ENCODE measurements at places on chromosomes 11 and 22.

DNA sequence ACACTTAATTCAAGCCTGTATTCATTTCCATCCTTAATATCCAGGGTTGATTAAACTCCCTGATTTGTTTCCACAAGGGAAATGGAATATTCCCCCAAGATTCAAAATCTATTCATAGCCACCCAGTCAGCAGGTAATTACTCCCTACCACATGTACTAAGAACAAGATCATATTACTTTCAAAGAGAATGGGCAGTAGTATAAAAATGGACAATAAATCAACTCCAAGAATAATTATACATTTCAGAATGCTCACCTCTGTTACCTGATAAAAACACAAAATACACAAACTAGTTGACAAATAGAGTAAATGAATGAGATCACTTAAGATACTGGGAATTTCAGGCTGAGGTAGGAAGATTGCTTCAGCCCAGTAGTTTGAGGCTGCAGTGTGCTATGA lies 8.5 kb upstream of the FEZ1 start:
- H3K36me3 ChIP-seq, result no peaks in the 10 kb centered on the region
- peaks cover 6% of the 10 kb centered on the region for H3K27me3 ChIP-seq
- DNase-seq, result no peak
- H3K4me3 ChIP-seq, result no peak overlapping the region

GRCh38 chr11:100769617-100770016 lies 82.5 kb downstream of the ARHGAP42 start:
- H3K36me3 ChIP-seq, result no peaks in the 10 kb centered on the region
- peaks cover 3% of the 10 kb centered on the region for H3K4me1 ChIP-seq
- DNase-seq, result no peak
- H3K27ac ChIP-seq, result no peak overlapping the region
- H3K4me3 ChIP-seq, result no peak overlapping the region

DNA sequence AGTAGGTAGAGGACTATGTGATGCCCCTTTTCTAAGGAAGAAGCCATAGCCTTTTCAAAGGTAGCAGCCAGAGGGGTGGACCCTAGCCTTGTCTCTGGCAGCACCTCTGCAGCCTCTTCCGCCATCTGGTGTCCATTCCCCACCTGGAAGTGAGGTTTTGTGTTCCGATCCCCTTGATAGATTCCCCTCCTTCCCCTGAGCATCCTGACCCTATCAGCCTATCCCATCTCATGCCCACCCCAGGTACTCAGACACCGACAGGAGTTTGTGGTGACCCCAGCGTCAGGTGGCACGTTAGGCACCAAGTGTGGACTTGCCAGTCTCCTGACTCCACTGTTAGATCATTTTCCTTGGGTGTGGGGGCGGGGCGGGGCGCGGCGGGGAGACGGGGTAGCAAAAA lies 398 bp upstream of the FAM89B start:
- peak overlapping the region; percentile 94 for H3K4me3 ChIP-seq
- H3K4me1 ChIP-seq, result peaks cover 76% of the 10 kb centered on the region
- peaks cover 3% of the 10 kb centered on the region for H3K36me3 ChIP-seq
- H3K27me3 ChIP-seq, result no peaks in the 10 kb centered on the region

- peak overlapping the region; percentile 82 for H3K4me3 ChIP-seq
- no peaks in the 10 kb centered on the region for H3K27me3 ChIP-seq
- no peak overlapping the region for H3K27ac ChIP-seq
- H3K4me1 ChIP-seq, result peaks cover 25% of the 10 kb centered on the region
- DNase-seq, result no peak
These were observed 1.0 kb downstream of the NUP98 start for GRCh38 chr11:3796346-3796745.

DNA sequence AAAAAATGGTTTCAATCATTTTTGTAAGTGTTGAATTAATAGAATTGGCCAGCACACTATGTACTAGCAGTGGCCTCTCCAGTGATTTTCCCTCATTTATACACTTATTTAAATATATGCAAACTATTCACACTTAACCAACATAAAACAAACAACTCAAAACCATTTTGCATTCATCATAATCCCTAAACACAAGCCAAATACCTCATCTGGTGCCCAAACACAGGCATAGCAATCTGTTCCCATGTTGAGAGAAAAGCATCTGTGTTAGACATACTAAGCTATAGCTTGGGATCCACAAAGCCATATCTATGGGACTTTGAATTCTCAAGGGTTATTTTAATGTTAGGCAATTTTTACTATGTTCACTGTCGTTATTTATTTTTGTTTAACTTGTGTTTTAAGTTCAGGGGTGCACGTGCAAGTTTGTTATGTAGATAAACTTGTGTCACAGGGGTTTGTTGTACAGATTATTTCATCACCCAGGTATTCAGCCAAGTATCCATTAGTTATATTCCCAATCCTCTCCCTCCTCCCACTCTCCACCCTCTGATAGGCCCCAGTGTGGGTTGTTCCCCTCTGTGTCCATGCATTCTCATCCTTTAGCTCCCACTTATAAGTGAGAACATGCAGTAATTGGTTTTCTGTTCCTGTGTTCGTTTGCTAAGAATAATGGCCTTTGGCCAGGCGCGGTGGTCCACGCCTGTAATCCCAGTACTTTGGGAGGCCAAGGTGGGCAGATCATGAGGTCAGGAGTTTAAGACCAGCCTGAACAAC lies 31.0 kb upstream of the RCN1 start:
- H3K27me3 ChIP-seq, result peaks cover under 1% of the 10 kb centered on the region
- H3K36me3 ChIP-seq, result no peaks in the 10 kb centered on the region
- H3K27ac ChIP-seq, result no peak overlapping the region

- no peak for DNase-seq
- peaks cover 21% of the 10 kb centered on the region for H3K36me3 ChIP-seq
- peaks cover 6% of the 10 kb centered on the region for H3K4me1 ChIP-seq
- no peak overlapping the region for H3K27ac ChIP-seq
These were observed 34.3 kb upstream of the ADORA2A start for GRCh38 chr22:24393012-24393559.

- DNase-seq, result no peak
- no peaks in the 10 kb centered on the region for H3K36me3 ChIP-seq
- H3K27me3 ChIP-seq, result peaks cover 78% of the 10 kb centered on the region
- H3K4me1 ChIP-seq, result peaks cover 17% of the 10 kb centered on the region
- H3K27ac ChIP-seq, result no peak overlapping the region
- no peak overlapping the region for H3K4me3 ChIP-seq
These were observed 3.0 kb upstream of the B3GAT1 start for GRCh38 chr11:134414766-134415765.

- DNase-seq, result no peak
- no peaks in the 10 kb centered on the region for H3K27me3 ChIP-seq
- H3K27ac ChIP-seq, result no peak overlapping the region
- H3K4me3 ChIP-seq, result no peak overlapping the region
- no peaks in the 10 kb centered on the region for H3K4me1 ChIP-seq
- H3K36me3 ChIP-seq, result peaks cover 80% of the 10 kb centered on the region
These were observed 43.9 kb upstream of the BID start for GRCh38 chr22:17818180-17818579.

- no peaks in the 10 kb centered on the region for H3K36me3 ChIP-seq
- H3K27ac ChIP-seq, result peak overlapping the region; percentile 9
- H3K4me1 ChIP-seq, result peaks cover 43% of the 10 kb centered on the region
These were observed 1.6 kb upstream of the KMT2A start for GRCh38 chr11:118434553-118435289.

GRCh38 chr11:130638033-130638432 lies 189.6 kb downstream of the ADAMTS15 start:
- no peaks in the 10 kb centered on the region for H3K4me1 ChIP-seq
- no peak for DNase-seq
- no peak overlapping the region for H3K4me3 ChIP-seq
- H3K27ac ChIP-seq, result no peak overlapping the region
- no peaks in the 10 kb centered on the region for H3K36me3 ChIP-seq

DNA sequence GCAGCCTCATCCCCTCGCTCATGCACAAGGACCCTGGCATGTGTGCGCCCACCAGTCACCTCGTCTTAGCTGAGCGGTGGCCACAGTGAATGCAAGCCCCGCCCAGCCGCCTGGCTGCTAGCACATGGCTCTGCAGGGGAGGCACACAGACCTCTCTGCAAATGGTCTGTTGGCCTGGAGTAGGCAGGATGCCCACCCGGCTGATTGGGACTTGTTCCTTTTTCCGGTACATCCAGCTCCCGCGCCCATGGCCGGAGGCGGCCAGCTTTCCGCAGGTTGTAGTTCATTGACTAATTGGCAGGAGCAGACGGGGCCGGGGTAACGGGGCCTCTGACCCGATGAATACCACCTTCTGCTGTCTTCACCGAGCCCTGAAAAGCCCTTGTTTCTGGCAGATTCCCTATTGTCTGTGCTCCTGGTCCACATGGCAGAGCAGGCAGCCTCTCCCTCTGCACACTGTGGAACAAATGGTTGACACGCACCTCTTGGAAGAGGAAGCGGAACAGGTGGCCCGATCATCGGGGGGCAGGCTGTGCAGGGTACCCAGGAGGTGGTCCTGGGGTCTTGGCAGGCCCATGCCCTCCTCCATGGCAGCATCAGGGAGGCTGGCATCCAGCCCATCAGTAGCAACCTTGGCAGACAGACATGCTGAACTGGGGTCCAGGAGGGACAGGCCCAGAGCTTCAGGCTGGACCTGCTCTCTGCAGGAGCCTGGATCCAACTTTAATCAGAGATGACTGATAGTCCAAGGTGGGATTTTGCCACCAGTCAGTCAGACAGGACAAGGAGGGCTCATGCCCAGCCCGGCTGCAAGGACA lies 1512.0 kb downstream of the BRD1 start:
- DNase-seq, result peak; percentile 38
- peaks cover 17% of the 10 kb centered on the region for H3K27me3 ChIP-seq
- H3K4me3 ChIP-seq, result no peak overlapping the region

DNA sequence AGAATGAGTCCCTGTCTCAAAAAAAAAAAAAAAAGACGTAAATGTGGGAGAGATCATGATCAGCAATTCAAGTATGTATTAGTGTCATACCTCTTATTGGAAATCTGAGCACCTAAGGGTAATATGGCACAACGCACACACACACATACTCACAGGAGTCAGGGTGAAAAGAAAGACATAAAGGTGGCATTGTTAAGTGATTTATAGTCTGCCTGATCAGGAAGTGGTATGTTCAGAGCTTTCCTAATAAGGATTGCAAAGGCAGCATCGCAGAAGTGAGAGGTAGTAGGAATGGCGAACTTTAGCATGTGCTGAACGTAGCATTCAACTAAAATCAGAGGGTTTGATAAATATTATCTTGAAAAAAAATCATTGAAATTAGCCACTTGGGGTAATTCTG lies 854.3 kb downstream of the METTL15 start:
- H3K27me3 ChIP-seq, result no peaks in the 10 kb centered on the region
- DNase-seq, result no peak
- H3K36me3 ChIP-seq, result no peaks in the 10 kb centered on the region
- no peaks in the 10 kb centered on the region for H3K4me1 ChIP-seq
- H3K4me3 ChIP-seq, result no peak overlapping the region
- no peak overlapping the region for H3K27ac ChIP-seq

DNA sequence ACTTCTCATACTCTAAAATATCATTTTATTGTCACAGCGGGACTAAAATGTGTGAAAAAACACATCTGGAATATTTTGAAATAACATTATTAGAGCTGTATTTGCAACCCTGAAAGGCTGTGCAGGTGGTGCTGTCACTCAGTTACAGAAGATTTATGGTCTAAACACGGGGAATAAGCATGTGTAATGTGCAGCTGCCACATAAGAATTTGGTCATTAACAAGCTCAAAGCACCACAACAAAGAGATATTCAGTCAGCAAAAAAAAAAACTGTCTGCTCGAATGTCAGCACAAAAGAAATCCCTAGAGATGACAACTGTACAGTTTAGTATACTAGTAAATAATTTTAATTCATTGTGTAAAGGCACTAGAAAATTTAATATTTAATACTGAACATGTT lies 31.3 kb downstream of the TMEM123 start:
- H3K4me1 ChIP-seq, result peaks cover 23% of the 10 kb centered on the region
- H3K27me3 ChIP-seq, result no peaks in the 10 kb centered on the region
- H3K27ac ChIP-seq, result no peak overlapping the region
- no peak for DNase-seq

Measured in suprapubic skin (tissue), 4 donors.